ENCODE measurements at places on chromosomes 3 and 15. TPM values are rescaled to one million over a fixed set of nuclear protein-coding genes. Genes with fewer than 3 reads are reported as not detected.

UACA gene
- total RNA-seq = 1.3 TPM

- no peak for DNase-seq
Observed at GRCh38 chr3:45123030-45123429, 23.1 kb downstream of the CDCP1 start.

DNA sequence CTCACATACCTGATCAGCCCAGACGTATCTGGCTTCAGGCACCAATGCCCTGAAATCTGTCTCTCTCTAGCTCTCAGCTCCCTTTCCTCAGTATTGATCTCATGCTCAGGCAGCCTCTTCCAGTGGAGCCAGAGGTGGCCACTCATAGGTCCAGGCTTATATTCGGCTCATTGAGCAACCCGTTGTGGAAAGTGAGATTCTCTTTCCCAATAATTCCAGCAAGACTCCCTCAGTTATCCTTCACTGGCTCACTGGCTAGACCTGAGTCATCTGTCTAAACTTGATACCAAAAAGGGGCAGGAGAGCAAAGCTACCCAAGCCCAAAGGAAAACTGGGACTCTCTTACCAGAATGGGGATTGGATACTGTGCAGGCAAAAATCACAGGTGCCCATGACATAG lies 33.4 kb upstream of the FRMD4B start:
- no peak for DNase-seq

- DNase-seq = no peak
Observed at GRCh38 chr3:48765376-48765775, 48.4 kb upstream of the IP6K2 start.
